Left lobe of liver (tissue), 2 donors: ENCODE measurements at places on chromosomes 6 and 20. TPM values are rescaled to one million over a fixed set of nuclear protein-coding genes. Genes with fewer than 3 reads are reported as not detected.

The FAM83C gene
- total RNA-seq: not detected

The NEURL2 gene
- total RNA-seq: 6.9 TPM

DNA sequence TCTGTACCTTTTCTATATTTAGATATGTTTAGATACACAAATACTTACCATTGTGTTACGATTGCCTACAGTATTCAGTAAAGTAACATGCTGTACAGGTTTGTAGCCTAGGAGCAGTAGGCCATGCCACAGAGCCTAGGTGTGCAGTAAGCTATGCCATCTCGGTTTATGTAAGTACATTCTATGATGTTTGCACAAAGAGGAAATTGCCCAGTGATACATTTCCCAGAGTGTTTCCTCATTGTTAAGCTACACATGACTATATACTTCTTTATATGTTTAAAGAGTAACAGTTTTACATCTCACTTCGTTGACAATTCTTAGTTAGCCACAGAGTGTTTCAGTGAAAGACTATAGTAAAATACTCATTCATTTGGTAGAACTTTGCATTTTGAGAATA lies 51.5 kb downstream of the SLC35F1 start:
- DNase-seq: no peak

- DNase-seq: no peak
Observed at GRCh38 chr6:98470821-98471220, 363.6 kb upstream of the POU3F2 start.

GRCh38 chr6:54802775-54803634 lies 43.6 kb upstream of the FAM83B start:
- no peak for DNase-seq

- no peak for DNase-seq
Observed at GRCh38 chr20:59660471-59660870, 56.1 kb downstream of the PHACTR3 start.

GRCh38 chr6:32551410-32551809 lies 21.3 kb upstream of the HLA-DRB5 start:
- DNase-seq: no peak

DNA sequence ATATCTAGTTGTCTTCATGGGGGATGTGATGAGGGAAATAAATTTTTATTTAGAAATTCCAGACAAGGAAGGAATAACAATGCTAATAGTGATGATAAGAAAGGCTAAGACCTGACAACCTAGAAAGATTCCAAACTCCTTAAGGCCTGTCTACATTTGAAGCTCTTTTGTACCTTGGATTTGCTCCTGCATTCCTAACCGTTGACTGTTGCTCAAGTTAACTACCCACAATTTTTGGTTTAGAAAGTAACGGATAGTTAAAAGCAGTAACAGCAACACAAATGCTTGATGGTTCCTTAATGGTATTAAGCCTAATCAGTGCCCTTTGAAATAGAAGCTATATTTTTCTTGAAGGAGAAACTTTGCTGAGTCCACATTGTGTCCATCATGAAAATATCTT lies 52.9 kb downstream of the TRMT11 start:
- no peak for DNase-seq

DNA sequence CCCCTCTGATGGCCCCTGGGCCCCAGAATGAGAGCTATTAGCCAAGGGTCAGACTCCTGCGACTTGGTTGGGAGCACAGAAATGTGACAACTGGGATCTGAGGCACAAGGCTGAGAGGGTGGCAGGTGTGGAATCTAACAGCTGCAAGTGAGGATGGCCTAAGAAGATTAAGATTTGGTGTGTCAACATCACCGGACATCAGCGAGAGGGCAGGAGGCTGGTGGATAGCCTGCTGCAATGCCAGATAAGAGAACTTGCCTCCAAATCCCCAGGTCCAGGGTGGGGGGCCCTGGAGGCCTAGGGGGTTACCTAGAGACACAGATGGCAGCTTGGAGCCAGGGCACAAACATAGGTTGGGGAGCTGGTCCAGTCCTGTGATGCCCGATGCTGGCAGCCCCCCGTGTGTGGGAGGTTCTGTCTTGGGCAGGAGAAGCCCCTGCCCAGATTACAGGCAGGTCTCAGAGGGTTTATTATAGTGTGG lies 155.8 kb downstream of the GRM4 start:
- DNase-seq: no peak
